Activated T-helper 1 cell treated with anti-CD3 and anti-CD28 coated beads, Interleukin-2, amount 50 U/mL, for 16 hours (primary cell): ENCODE measurements at places on chromosomes 13 and 19.

- peak; percentile 24 for DNase-seq
These were observed 24.1 kb upstream of the ASPDH start for GRCh38 chr19:50537769-50538230.

- no peak for DNase-seq
These were observed 3.2 kb downstream of the NFIC start for GRCh38 chr19:3369337-3370213.

DNA sequence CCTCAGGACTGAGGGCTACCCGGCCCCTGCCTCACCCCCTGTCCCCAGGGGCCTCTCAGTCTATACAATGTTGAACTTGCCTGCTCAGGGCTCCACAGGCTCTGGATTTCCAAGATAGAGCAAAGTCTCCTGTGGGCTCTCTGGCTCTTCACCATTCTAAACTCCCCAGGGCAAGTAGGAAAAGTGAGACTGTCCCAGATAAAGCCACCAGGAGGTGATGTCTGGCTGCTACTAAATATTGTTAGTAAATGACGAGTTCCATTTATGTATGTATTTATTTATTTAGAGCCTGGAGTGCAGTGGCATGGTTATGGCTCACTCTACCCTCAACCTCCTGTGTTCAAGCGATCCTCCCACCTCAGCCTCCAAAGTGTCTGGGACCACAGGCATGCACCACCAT is 73.6 kb upstream of the SIAH3 start:
- no peak for DNase-seq

- DNase-seq, result no peak
These were observed 65.8 kb upstream of the KPNA3 start for GRCh38 chr13:49858178-49858856.

DNA sequence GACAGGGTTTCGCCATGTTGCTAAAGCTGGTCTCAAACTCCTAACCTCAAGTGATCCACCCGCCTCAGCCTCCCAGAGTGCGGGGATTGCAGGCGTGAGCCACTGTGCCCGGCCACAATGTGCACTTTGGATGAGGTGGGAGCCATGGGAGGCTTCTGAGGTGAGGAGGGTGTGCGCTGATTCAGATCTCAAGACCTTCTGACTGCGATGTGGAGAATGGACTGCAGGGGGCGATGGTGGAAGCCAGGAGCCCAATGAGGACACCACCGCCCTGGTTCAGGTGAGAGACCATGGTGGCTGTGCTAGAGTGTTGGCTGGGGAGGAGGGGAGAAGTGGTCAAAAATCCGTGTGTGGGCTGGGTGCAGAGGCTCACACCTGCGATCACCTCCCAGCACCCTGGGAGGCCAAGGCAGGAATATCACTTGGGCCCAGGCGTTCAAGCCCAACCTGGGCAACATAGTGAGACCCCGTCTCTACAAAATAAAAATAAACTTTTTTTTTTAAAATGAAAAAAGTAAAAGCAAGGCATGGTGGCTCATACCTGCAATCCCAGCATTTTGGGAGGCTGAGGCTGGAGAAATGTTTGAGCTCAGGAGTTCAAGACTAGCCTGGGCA is 5.6 kb downstream of the INAFM1 start:
- peak; percentile 18 for DNase-seq

GRCh38 chr19:20669263-20669662 is 7.9 kb upstream of the ZNF626 start:
- no peak for DNase-seq

DNA sequence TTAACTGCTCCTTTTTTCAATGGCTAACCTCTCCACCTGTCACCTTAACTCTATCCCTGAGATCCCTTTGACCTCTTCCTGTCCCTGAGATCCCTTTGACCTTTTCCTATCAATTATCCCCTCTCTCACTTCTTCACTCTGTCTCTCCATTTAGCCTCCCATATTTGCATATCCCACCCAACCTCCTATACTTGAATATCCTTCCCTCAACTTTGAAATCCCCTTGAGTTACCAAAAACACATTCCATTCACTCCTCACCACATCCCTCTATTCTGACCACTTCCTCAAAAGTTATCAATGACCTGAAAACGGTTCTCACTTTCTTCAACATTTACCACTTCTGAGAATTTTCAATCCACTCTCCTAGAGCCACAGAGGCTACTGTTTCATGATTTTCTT is 3.0 kb downstream of the MYCBP2 start:
- DNase-seq, result no peak

DNA sequence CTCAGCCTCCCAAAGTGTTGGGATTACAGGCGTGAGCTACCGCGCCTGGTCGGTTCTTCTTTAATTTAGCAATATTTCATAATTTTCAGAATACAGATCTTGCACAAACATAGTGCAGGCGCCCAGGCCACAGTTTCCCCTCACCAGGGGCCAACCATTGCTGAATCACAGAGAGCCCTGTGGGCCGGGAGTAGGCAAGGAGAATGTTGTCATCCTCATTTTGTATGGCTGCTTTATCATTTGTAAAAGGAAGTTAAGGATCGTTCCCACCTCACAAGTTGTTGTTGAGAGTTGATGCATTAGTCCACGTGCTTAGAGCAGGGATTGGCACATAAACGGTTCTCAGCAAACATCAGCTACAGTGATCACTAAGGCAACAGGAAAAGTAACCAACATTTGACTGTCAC is 30.2 kb downstream of the MEIS3 start:
- no peak for DNase-seq

DNA sequence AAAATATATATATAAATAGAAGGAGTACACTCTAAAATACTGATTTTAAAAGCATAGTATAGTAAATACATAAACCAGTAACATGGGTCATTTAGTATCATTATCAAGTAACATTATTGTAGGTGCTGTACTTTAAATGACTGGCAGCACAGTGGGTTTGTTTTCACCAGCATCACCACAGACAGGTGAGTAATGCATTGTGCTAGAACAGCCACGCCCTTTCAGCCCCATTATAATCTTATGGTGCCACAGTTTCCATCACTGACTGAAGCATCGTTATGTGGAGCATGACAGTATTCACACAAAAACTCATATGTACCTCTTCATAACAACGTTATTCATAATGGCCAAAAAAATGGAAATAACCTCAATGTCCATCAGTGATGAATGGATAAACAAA is 88.3 kb downstream of the DHRS12 start:
- no peak for DNase-seq

- no peak for DNase-seq
These were observed 140.6 kb downstream of the LHFPL6 start for GRCh38 chr13:39462428-39462827.

DNA sequence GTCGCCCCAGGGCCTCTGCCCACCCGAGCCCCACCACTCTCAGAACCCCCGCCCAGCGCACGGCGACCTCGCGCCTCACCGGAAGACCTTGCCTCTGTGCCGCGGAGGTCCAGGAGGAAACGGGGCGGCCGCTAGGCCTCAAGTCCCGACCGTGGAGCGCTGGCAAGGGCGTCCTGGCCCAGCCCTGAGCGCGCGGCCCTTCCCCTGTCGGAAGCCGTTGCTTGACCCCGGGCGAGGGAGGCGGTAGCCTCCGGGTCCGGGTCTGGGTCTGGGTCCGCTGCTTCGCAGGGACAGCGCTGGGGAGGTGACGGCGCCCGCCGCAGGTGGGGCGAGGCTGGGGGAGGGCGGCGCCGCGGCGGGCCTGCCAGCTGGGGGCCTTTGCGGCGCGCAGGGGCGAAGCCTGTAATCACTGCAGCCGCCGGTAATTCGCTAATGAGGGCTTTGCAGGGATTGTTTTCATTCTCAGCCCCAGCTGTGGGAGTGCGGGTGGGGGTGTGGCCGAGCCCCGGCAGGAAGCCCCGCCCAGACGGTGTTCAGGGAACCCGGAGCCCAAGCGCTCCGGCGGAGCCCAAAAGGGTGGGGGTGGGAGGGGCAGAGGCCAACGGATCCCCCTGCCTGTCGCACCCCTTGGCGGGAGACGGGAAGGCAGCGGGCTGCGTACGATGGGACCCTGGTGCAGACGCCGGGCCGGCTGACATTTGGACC is 8.6 kb downstream of the C19orf25 start:
- DNase-seq, result peak; percentile 45

GRCh38 chr19:44582581-44583265 is 30.6 kb upstream of the IGSF23 start:
- DNase-seq, result no peak

GRCh38 chr13:61136093-61136492 is 279.6 kb downstream of the PCDH20 start:
- no peak for DNase-seq

- no peak for DNase-seq
These were observed 10.3 kb upstream of the MEDAG start for GRCh38 chr13:30895773-30896172.

DNA sequence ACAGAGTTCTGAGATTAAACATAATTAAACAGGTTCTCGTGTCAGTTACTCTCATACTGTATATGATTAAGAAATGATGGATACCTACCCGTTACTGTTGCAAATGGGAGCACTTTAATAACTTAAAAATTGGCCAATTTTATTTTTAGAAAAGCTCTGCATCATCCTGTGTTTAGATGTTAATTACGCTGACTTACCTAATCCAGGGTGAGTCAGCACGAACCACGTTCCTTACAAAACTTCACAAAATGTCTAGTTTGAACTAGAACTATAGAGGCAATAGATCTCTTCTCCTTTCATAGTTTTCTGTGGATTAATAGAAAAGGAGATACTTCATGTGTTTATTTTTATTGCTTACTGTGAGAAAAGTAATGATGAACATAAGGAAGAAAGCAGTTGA is 363.9 kb downstream of the MYO16 start:
- DNase-seq, result no peak
